Activated CD4-positive, CD25-positive, alpha-beta regulatory T cell treated with anti-CD3 and anti-CD28 coated beads, Interleukin-2, amount 50 U/mL, for 24 hours (primary cell): ENCODE measurements at places on chromosomes 11 and 22.
A peak's percentile ranks its signal among the peaks of the same experiment; 100 is the strongest.

DNA sequence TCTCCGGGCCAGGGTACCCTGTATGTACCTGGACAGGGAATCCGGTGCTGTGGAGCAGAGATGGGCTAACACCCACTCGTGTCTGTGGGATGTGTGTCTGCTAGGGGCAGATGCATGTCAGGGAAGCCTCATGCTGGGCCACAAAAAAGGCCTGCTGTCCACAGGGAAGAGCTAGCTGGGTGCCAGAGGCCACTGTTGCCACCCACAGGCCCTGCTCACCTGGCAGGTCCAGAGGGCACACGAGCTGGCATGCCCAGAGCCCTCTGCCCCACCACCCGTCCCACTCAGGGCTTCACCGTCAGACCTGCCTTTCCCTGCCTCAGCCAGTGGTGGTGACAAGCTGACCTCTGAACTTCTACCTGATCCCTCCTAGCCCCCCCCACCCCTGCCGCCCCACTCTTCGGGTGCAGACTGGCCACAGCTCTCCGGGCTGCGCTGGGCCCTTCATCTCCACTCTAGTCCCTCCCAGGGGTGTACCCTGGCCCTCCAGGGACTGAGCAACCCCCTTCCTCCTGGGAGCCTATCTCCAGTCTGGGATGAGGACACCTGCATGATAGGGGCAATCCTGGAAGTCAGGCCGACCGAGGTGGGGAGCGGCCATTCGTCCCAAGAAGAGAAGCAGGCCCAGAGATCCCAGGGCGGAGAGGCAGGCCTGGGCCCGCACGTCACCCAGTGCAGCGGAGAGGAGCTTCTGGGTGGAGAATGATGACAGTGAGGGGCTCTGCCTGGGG is 1.4 kb downstream of the SLC25A22 start:
- no peak for ATAC-seq

DNA sequence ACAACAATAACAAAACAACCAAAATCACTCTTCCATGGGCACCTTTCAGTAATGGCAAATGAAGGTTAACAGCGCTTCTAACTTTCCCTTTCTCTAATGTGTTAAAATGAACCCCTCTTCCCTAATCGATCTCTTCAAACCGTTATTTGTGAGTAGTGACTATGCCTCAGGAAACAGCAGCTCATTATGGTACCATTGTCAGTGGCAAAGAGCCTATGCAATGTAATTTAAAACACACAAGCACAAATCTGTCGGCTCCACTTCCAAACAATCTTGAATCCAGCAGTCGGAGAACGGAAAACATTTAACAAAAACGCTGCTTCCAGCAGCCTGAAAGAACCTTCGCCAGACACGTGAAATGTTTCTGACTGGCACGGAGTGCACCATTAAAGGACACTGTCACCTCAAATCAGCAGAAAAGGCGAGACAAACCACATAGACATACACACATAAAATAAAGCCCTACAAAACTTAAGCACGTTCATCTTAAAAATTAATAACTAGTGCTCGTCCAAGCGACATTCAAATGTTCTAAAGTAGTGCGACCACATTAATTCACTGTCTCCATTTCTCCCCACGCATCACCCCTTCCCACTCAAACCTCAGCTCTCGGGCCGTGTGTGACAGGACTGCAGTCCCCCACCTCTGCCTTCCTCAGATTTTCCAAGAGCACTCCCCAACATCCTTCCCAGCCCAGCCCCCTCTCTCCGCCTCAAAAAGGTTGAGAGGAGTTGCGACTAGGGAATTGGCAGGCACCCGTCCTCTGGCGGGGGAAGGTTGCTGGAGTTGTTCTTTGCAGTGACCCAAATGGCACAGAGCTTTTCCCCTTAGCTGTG is 748 bp downstream of the RAB30 start:
- ATAC-seq: no peak

GRCh38 chr11:103987629-103988594 is 48.5 kb upstream of the DDI1 start:
- no peak for ATAC-seq

- no peak for ATAC-seq
These were observed 5.3 kb downstream of the KCNE3 start for GRCh38 chr11:74462009-74462408.

GRCh38 chr22:47289336-47289985 is 527.0 kb downstream of the TBC1D22A start:
- no peak for ATAC-seq

- ATAC-seq: no peak
These were observed 35.2 kb downstream of the GDPD5 start for GRCh38 chr11:75490221-75491181.

- ATAC-seq: no peak
These were observed 13.2 kb upstream of the ADA2 start for GRCh38 chr22:17232406-17232805.

DNA sequence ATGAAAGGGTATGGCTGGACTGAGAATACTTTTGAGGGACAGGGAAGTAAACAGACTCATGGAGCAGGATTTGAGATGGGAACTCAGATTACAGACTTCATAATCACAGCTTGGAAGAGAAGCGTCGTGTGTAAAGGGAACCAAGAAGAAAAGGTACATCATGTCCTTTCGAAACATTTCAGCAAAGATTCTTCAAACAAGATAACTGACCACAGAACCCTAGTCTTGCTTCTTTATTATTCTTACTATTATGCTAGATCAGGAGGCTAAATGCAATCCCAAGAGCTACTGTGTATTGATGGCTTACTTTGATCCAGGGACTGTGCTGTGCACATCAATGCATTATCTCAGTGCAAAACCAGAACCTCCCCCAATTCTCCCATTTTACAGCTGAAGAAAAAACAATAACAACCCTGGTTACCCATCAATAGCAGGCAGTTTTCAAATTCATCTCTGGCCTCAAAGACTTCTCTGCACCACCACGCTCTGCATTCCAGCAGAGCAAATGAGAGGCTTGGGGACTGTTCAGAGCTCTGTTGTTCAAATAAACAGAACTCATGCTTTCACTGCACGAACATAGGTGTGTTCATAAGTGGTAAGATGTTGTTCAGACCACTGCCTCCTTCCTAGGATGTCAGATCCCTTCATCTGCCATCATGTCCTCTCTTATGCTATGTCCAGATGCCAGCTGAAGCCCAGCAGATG is 104.8 kb upstream of the NAV2 start:
- no peak for ATAC-seq

GRCh38 chr22:39893526-39893925 is at the start of gene ENTHD1:
TSS of gene ENTHD1 (minus strand) at chr22:39893760. CDS start at chr22:39887748, 6,012 bp downstream.
- no peak for ATAC-seq

- no peak for ATAC-seq
These were observed 46.7 kb upstream of the PARVG start for GRCh38 chr22:44133901-44134571.

GRCh38 chr11:81995889-81996288 is 737.8 kb downstream of the FAM181B start:
- no peak for ATAC-seq

DNA sequence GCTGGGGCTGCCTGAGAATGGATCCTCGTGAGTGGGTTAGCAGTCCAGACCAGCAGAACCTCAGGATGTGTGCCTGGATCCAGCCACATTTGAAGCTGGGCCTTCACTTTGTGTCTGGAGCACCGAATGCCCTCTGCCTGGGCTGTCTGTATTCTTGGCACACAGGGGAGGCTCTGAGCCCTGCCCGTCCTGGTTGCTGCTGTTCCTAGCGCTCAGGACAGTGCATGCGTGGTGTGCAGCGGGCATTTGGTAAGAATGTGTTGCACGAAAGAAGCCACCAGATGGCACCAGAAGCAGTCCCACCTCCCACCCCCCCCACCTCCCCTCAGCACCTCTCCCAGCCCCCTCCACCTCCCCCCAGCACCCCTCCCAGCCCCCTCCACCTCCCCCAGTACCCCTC is 4.1 kb upstream of the MAPK11 start:
- no peak for ATAC-seq

GRCh38 chr11:66289548-66290329 is 796 bp upstream of the YIF1A start:
- ATAC-seq: peak; percentile 63

DNA sequence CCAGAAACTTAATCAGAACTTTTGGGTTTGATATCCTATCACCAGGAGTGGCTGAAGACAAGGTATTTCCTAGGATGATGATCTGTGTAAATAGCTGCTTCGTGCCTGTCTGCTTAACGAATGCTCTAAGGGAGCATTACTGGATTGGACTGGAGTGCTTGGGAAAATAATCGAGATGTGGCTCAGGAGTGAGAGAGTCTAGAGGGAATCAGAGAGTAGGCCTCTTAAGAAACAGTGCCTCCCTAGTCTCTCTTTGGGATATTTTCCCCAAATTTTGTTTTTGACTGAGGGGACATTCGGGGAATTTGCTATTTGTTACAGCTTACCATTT is 2.5 kb downstream of the MAML2 start:
- ATAC-seq: no peak

DNA sequence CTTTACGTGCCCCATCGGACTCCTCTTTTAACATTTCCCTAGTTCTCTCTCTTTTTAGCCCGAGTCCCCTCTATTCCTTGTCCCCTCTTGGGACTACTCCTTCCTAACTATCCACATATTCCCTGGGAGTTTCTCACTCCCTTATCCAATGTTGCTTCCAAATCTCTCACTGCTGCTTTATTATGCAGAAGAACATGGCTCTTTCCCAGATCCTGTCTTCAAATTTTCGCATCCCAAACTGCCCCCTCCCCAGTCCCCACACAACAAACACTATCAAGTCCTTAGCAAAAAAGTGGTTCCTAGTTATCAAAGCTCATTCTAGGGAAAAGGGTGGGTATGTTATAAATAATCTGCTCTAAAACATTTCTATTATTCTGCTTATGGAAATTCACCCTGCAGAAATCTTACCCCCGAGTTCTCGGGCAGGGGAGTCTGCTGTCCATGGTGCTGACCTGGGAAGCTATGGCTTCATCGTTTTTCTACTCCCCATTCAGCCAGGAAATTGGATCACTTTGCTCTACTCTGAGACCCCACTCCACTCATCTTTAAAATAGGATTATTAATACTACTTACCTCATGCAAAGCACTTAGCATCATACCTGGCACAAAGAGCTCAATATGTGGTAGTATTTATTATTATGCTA is 393.5 kb downstream of the BUD13 start:
- ATAC-seq: no peak

GRCh38 chr11:64150481-64151239 is 15.3 kb downstream of the MACROD1 start:
- ATAC-seq: no peak

DNA sequence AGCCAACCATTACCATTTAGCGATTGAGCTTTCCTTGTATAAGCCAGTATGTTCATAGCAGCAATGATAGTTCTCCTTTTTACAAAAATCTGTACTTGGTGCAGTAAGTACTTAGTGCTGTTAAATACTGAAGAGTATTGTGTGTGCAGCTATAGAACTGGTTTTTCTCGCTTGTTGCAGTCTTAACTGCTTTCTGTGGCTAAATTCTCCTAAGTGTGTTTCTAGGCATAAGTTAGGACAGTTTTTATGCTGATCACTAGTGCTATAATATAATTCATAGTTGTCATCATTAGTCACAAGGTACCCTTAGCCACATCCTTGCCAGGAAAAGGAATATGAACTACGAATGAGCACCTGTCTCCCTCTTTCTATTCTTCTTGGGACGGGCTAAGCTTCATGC is 107.7 kb downstream of the GRAMD1B start:
- ATAC-seq: no peak
